ENCODE measurements at places on chromosomes 1 and 21.

DNA sequence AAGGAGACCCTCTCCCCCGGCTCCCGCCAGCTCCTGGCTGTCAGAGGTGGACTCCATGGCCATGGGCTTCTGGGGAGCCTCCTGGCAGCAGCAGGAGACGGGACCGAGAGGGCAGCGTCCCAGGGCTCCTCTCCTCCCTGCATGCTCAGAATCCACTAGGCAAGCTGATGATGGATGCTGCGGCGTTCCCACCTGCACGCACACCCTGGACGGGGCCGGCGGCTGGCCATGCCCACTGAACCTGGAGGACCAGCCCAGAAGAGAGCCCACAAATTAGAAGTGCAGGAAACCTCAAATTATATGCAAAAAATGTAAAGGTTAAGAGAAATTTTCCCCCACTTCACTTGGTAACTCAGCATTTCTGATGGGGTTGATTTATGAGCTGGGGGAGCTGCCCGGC, 77.3 kb upstream of the ARHGEF16 start:
- no peak for DNase-seq

- DNase-seq = peak; percentile 33
Measured at GRCh38 chr1:50697440-50698421, 262.3 kb downstream of the FAF1 start.

- no peak for DNase-seq
Measured at GRCh38 chr1:151831605-151832004, at the start of gene RORC. TSS of gene RORC (minus strand) at chr1:151831802. CDS start at chr1:151831764, 38 bp downstream.

DNA sequence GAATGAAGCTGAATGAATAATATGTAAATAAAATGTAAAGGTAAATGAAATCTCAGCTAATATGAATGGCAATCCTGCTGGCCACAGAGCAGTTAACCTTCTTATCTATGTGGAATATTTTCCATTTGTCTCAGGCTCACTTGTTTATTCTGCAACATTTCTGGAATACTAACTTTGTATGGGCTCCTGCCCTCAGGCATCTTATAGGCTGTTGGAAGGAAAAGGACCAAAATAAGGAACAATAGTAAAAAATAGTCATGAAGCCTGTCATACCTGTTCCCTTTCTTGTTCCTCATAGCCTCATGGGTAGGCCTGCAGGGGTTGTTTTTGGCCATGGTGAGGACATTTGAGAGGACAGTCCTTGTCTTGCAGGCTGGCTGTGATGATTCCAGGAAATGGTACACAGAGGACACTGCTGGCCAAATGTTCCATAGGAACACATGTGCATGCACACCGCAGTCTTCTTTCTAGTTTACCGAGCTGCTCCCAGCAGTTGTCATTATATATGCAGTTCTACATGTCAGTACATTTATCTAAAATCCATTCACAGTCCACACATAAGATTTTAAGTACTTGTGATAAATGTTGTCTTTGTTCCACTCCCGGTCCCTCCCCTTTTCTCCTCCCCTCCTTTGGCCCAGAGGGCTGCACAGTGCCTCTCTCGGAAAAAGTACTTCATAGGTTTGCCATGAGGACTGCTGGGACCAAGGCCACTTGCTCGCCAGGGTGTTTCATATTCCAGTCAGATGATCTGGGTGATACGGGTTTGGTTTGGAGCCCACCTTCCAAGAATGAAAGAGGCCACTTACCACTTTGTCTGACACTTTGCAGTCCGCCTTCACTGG, 15.2 kb upstream of the KCNQ4 start:
- DNase-seq = no peak

DNA sequence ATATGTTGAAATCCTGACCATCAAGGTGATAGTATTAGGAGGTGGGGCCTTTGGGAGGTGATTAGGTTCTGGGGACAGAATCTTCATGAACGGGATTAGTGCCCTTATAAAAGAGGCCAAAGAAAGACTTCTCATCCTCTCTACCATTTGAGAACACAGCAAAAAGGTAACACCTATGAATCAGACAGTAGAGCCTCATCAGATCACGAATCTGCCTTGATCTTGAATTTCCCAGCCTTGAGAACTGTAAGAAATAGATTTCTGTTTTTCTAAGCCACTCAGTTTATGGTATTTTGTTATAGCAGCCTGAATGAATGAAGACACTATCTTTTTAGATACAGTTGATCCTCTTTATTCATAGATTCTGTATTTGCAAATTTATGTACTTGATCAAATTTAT, 206.9 kb upstream of the EDN2 start:
- no peak for DNase-seq

DNA sequence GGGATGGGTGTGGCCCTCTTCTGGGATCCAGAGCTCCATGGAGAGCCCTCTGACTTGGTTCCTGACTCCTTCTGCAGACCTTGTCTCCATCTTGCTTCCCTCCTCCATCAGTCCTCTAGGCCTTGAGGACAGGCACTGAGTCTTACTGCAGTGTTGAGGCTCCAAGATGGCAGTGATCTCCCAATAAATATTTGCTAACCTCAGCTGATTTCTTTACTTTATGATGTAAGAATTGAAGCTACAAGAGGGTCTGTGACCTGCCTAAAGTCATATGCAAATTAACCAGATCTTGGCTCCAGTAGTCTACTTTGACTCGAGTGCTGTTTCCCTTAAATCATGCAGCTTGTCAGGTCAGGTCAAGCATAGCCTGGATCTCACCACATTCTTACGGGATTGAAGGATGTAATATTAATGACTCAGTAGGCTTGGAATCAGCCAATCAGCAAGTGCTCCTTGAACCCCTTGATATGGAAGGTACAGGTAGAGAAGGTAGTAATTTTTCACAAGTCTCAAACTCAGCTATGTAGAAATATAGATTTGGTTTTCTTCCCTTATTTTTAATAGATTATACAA, 93.0 kb downstream of the CLIC6 start:
- peak; percentile 36 for DNase-seq

DNA sequence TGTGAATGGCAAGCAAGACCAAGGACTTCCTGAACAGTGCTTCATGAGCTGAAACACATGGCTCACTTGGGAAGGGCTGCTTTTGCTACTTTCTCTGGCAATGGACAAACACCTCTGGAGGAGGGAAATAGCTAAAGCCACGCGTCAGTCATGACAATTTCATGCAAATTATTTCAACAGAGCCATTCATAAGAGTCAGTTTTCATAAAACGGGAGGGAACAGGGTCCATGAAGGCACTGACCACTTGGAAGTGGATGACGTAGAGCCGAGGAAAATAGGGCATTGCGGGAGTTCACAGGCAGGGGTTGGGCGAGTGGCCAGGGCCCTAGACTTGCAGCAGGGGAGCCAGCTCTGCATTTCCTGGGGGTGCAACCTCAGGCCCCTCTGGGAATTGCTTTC, 43.9 kb downstream of the SDC3 start:
- no peak for DNase-seq

DNA sequence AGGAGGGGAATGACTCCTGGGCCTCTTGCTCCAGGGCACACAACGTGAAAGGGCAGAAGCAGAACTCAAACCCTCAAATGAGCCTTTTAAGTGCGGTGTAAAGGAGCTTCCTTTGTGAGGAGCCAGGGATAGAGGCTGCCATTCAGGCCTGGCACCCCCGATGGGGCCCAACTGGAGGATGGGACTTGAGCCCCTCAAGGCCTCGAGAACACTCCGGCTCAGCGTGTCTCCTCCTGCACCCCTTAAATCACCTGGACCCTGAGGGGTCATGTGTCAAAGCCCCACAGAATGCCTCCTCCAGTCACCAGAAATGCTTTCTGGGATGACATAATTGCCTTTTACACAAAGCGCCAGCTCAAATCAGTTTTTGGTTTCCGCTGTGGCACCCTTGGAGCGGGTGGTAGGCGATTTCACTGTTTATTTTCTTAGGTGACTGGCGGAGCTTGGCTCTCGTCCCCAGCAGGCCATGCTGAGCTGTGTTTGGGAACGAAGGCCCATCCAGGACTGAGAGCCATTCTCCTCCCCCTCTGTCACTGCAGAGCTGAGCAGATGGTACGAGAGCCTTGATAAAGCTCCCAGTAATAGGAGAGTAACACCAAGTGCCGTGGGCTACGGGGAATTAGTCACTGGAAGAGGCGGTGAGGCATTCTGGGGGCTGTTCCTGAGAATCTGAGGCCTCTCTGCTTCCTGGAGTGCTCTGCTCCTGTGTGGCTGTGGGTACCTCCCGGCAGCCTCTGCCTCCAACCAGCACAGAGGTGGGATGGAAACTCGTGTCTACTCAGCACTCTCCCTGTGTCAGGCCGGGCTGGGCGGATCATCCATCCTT, 163.0 kb downstream of the GRIK3 start:
- no peak for DNase-seq

- DNase-seq = peak; percentile 84
Measured at GRCh38 chr1:184827600-184828368, 73.1 kb upstream of the EDEM3 start.

DNA sequence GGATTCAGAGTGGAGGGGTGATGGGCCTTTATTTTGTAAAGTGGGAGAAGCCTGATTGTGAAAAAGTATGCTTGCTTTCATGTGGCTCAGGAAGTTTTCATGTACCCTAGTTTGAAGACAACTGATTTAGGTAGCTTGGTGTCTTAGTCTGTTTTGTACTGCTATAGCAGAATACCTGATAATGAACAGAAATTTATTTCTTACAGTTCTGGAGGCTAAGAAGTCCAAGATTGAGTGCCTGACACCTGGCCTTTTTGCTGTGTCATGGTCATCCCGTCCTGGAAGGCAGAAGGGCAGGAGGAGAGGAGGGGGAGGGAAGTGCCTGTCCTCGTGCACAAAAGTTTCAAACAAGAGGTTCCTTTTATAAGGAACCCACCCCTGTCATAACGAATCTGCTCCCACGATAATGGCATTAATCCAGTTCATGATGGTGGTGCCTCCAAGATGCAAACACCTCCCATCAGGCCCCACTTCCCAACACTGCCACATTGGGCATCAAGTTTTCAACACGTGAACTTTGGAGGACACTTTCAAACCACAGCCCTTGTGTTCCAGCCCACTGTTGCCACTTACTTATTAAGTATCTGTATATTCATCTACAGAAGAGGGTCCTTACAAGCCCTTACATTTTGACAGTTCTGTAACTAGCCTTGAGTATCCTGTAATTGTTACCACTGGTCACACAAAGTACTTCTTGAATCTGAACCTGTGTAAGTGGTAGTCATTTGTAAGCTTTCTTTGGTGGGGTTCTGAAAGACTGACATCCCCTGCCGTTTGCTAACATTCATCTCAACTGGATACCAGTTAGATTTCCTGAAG, 9.5 kb downstream of the UCK2 start:
- no peak for DNase-seq

GRCh38 chr1:53979712-53980450, 33.7 kb downstream of the LRRC42 start:
- DNase-seq = no peak

- no peak for DNase-seq
Measured at GRCh38 chr1:27811741-27812500, 18.7 kb upstream of the PPP1R8 start.

- DNase-seq = peak; percentile 97
Measured at GRCh38 chr1:198880818-198881597, 242.2 kb downstream of the PTPRC start.

GRCh38 chr1:1630965-1631781, 800 bp upstream of the MMP23B start:
- peak; percentile 35 for DNase-seq

- DNase-seq = peak; percentile 44
Measured at GRCh38 chr1:241518476-241519307, 863 bp downstream of the FH start.

DNA sequence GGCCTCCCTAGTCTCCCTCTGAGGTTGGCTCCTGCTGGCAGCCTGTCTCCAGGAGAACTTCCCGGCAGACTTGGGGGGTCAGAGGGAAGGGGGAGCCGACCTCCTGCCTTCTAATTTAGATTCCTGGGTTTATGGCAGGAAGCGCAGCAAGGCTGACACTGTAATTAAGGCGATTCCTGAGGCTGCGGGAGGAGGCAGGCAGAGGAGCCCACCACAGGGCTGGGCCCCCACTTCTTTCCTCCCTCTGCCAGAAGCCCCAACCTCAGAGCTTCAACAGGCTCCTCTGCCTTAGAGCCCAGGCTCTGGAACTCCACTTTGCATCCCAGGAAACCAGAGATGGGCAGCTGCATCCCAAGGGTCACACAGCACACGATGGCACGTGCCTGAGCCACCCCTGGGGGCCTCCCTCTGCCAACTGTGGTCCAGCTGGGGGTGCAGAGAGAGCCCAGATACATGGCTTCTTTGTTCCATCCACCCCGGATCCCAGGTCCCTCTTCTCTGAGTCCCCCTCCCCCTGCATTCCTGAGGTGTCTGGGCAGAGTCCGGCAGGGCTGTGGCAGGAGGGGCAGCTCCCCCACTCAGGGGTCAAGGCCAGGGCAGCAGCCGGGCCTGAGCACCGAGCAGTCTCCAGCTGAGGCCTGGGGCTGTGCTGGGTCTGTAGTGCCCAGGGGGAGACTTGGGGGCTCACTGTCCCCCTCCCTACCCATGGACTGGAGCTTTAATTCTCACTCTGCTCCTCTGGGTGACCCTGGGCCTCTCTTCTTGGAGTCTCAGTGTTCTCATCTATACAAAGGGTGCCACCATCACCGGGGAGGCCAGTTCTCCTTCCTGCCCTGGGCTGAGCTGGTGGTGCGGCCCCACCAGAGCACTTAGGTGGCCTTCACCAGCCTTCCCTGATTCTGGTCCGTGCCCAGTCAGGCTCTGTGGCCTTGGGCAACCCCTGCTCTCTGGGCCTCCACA, 39.4 kb upstream of the FAM131C start:
- DNase-seq = peak; percentile 35

- DNase-seq = no peak
Measured at GRCh38 chr1:37437087-37437486, 37.3 kb upstream of the ZC3H12A start.

DNA sequence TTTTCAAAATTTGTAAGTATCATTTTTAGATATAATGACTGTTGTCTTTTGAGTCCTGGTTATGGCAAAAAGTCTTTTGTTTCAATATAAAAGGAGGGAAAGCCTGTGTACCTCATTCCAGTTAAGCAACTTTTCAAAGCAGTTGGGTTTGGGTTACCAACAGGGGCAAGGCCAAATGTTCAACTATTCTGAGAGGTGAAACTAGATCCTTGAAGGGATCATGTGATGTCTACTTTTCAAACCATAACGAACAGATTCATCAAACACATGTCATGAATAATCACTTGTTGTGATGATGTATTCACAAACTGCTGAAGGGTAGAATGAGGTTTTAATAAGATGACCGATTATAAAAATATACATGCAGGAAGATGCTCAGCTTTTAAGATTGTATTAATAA, 171.3 kb downstream of the HHAT start:
- DNase-seq = no peak

GRCh38 chr1:230109895-230110667, 43.0 kb downstream of the GALNT2 start:
- no peak for DNase-seq

DNA sequence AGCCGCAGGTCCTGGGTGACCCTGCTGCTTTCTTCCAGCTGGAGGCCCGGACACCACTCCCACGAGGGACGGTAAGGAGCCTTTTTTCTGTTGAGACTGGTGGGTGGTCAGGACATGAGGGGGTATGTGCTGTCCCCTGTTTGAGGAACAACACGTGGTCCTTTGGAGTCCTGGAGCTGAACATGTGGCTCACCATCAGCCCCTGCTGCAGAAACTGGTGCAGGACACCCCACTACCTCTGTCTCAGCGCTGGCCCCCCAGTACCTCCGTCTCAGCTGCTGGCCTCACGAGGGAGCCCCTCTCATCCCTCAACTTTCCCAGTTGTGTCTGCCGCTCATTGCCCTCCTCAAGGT, 34.7 kb downstream of the SLC19A1 start:
- no peak for DNase-seq

- peak; percentile 14 for DNase-seq
Measured at GRCh38 chr1:243956450-243956849, 94.6 kb upstream of the ZBTB18 start.
